ENCODE measurements at places on chromosomes 12 and 14. TPM values are rescaled to one million over a fixed set of nuclear protein-coding genes. Genes with fewer than 3 reads are reported as not detected.

Gene NAV3
- total RNA-seq: 28.3 TPM

GRCh38 chr12:16324272-16324671 lies 23.2 kb upstream of the MGST1 start:
- DNase-seq: no peak

DNA sequence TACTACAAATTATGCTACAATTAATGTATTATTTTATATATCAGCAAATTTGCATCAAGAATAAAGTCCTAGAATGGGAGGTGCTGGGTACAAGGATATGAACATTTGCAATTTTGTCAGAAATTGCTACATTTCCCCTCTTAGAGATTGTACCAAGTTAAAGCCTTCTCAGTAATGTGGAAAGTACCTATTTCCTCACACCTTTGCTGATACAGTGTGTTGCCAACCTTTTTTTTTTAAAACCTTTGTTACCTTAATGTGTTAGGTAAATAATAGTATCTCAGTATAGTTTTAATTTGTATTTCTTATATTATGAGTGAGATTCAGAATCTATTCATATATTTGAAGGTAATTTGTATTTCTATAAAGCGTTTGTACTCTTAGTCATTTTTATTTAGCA lies 95.4 kb upstream of the HIF1A start:
- no peak for DNase-seq

DNA sequence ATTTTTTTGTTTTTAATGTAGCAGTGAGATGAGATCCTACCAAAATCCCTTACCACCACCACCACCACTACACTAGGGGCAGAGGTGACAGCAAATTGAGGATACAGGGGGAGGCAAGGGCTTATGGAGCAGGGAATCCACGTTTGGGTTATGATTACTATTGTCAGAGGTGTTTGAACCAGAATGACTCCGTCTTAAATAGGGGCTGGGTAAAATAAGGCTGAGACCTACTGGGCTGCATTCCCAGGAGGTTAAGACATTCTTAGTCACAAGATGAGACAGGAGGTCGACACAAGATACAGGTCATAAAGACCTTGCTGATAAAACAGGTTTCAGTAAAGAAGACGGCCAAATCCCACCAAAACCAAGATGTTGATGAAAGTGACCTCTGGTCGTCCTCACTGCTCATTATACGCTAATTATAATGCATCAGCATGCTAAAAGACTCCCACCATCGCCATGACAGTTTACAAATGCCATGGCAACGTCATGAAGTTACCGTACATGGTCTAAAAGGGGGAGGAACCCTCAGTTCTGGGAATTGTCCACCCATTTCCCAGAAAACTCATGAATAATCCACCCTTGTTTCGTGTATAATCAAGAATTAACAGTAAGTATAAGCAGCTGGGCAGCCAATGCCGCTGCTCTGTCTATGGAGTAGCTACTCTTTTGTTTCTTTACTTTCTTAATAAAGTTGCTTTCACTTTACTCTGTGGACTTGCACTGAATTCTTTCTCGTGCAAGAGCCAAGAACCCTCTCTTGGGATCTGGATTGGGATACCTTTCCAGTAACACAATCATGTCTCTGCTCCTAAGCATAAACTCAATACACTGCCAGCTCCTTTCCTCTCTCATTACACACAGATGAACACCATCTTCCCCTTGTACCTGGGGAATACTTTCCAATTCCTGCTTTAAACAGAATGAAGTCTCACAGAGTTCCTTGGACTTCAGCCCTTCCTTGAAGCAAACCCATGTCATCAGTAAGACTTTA lies 16.7 kb upstream of the CRY1 start:
- peak; percentile 48 for DNase-seq

GRCh38 chr14:58364316-58364715 lies 31.4 kb upstream of the TOMM20L start:
- no peak for DNase-seq

DNA sequence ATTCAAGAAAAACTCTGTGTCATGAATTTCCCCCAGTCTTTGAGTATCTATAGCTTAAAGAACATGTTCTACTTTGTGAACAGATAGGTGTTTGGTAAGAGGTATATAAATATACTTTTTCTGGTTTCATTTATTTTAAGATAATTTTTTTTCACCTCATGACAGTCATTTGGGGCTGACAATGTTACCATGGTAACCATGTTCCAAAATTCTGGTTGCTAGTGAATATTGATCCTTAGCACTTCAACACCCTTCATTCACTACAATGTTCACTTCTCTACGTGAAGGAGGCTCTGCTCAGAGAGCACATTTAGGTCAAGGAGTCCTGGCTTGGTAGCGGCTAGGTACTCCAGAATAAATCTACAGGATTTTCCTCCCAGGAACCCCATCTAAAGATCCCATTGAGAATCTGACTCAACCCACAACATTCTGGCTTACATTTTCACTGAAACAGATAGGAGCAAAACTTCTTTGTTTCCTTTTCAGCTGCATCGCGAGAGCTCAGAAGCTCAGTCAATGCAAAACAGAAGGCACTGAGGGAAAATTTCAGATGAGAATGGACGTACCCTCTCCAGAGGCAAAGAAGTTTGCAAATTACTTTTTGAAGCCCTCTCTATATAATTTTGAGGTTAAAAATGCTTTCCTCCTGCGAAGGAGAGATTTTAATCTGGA lies 93.6 kb downstream of the ARF6 start:
- DNase-seq: peak; percentile 58
